ENCODE measurements at places on chromosomes 1 and 21.

DNA sequence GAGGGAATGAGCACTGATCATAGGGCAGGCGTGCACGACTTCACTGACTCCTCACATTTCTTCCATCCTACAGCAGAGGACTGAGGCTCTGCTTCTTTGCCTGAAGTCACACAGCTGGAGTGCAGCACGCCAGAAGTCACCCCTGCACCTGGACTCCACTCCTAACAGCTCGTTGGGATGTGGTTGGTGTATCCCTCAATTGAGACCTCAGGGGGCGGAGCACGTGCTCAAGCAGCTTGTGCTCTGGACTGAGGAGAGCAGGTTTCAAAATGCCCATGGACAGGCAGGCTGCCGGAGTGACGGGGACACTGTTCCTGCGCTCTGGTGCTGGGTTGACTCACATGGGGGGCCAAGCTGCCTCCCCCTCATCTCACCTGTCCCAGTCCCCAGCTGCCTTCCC lies 13.9 kb downstream of the CHIT1 start:
- no peak for DNase-seq

DNA sequence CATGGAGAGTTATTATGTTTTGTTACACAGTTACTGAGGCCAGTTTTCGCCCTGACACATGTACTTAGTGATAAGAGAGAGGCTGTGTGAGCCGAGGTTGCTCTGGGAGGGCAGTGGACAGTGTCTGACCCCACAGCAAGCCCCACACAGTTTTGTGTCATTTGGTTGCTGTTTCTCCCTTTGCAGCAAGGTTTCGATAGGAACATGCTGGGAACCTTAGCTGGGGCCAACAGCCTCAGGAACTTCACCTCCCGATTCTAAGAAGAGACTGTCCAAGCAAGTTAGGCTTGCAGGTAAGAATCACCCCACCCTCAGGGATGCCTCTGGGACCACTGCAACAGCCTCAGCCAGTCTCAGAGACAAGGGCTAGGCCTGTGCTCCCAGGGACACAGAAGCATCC lies 45.3 kb downstream of the PKP1 start:
- no peak for DNase-seq

GRCh38 chr1:39204441-39205081 lies at the start of gene MACF1:
TSS of gene MACF1 (plus strand) at chr1:39204695. CDS start at chr1:39205023, 328 bp downstream.
- no peak for DNase-seq

DNA sequence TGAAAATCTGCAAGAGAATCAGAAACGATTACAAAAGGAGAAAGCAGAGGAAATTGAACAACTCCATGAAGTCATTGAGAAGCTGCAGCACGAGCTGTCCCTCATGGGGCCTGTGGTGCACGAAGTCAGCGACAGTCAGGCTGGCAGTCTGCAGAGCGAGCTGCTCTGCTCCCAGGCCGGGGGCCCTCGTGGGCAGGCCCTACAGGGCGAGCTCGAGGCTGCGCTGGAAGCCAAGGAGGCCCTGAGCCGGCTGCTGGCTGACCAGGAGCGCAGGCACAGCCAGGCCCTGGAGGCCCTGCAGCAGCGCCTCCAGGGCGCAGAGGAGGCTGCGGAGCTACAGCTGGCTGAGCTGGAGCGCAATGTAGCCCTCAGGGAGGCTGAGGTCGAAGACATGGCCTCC lies 47.5 kb upstream of the DIP2A start:
- no peak for DNase-seq

DNA sequence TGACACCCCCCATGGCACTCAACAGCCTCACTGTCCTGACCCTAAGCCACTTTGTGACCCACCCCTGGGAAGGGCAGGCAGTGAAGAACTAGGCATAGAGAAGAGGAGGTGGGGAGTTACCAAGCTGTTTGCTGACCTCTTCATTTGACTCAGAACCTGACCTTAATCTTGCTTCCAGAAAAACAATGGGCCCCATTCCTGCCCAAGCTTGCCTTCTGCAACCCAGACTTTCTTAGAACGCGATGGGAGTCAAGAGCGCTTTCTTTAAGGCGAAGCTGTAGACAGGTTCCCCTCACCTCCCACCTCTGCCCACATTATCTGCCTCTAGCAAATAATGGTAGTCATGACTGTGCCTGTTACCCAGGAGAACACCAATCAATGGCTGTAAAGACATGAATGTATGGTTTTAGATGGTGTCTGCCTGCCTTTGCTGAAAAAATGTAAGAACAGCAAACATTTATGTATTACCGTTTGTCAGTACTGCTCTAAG lies 8.2 kb upstream of the CBR3 start:
- DNase-seq: no peak

GRCh38 chr1:15483971-15484370 lies 8.1 kb downstream of the CELA2B start:
- no peak for DNase-seq

GRCh38 chr1:219621047-219621786 lies 8.3 kb upstream of the ZC3H11B start:
- no peak for DNase-seq

DNA sequence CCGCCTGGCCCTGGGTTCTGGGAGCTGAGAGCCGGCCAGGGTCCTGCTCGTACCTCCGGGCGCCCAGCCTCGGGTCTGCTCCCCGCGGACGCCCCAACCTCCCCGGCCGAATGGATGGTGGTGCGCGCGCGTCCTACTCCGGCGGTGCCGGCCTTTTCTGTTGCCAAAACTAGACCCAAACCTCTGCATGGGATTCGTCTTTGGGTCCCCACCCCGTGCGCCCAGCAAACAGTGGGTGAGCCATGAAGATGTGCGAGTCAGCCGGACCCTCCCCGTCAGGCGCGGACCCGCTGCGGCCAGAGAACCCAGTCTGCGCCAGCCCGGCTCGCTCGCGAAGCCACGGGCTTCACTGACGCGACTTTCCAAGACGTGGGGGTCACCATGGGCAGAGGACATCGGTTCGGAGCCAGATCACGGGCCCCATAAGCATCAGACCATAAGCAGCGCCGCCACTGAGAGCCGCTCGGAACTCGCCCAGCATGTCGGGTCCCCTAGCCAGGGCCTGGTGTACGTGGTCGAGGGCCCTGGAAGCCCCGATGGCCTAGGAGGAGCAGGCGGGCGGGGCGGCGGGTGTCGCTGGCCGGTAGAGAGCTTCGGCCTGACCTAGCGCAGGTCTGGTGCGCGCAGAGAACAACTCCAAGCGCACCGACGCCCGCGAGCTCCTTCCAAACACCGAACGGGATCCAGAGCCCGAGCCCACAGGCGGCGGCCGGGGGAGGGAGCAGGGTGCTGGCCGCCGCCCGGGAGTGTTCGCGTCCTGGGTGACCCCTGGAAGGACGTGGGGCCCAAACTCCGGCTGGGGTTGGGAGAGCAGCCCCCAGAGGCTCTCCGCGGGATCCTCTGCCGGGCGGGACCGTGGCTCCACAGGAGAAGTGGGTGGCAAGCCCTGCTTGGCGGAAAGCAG lies 1.0 kb upstream of the TP73 start:
- no peak for DNase-seq
